ENCODE measurements at places on chromosomes 7 and 10. TPM values are rescaled to one million over a fixed set of nuclear protein-coding genes. Genes with fewer than 3 reads are reported as not detected.

DNA sequence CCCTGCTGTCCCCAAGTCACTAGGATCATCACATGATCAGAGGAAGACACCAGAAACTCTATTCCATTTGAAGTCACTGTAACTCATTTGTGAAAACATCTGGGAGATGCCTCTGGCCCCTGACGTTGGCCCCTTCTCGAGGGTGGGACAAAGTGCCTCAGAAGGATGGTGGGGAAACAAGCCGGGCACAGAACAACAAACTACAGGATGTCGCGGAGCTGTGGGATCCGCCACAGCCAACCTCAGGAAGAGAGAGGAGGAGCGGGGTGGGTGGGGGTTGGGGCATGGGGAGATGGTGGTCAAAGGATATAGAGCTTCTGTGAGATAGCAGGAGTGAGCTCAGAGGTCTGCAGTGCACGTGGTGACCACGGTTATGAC, 265.6 kb upstream of the TCERG1L start:
- no peak for DNase-seq

The PNLIPRP3 gene
- total RNA-seq: 0.13 TPM

DNA sequence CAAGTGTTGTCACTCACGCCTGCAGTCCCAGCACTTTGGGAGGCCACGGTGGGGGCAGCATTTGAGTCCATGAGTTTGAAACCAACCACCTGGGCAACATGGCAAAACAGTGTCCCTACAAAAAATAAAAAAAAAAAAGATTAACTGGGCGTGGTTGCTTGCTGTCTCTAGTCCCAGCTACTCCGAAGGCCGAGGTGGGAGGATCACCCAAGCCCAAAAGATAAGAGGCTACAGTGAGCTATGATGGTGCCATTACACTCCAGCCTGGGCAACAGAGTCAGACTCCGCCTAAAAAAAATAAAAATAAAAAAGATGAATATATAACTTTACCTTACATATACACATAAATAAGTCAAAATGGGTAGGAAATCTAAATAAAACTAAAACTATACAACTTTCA, 2.5 kb upstream of the LMOD2 start:
- no peak for DNase-seq

The HMX3 gene
- not detected for total RNA-seq

DNA sequence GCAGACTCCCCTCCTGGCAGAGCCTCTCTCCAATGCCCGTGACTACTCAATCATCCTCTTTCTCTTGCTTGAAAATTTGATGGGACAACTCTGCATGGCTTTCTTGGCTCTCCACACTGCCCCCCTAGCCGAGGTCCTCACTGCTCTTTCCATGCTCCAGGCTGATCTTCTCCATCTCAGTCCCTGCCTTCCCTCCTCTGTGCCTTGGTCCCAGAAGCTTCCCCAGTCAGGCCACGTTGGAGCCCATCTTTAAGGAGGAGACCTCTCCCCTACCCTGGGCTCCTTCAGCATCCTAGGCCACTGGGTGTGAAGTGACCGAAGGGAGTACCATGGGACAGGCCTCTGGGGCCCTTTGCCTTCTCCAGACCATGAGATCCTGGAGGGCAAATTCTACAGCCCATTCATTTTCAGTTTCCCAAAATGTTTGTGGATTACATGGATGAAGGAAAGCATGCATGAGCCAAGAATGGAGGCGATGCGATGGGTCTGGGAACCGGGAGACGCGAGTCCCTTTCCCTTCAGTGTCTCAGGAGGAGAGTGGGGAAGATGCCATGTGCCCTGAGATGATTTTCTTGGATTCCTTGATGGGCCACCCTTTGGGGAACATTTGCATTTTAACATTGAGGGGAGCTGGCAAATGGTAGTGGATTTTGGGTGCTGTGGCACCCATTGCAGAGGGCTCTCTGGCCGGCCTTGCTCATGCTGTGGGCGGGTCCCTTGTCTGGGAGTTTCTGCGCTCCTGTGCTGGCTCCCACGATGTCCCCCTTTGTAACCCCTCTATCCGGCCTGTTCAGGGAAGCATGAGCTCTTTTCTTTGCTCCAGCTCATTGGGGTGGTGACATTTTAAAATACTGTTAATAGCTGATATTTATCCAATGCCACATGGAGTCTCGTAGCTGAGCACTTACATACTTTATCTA, 376.6 kb downstream of the RPS24 start:
- DNase-seq: no peak

The TMUB1 gene
- 66.3 TPM for total RNA-seq

GRCh38 chr10:126500866-126501265, 112.6 kb upstream of the ADAM12 start:
- peak; percentile 32 for DNase-seq

DNA sequence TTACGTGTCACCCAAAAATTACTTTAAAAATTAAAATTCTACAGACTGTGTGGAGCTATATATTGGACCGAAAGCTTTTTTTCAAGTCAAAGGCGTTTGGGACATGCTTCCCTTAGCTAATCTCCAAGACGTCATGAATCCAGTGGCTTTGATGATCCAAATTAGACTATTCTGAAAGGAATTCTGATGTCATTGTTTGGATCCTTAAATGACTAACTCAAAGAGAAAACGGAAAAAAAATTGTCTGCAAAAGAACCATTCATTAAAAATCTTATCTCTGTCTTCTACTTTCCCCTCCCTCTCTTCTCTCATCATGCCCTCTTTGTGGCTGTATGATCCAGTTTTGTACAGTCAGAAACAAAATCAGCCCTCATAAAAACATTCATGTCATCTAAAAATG, 161.8 kb downstream of the ETV1 start:
- DNase-seq: no peak

DNA sequence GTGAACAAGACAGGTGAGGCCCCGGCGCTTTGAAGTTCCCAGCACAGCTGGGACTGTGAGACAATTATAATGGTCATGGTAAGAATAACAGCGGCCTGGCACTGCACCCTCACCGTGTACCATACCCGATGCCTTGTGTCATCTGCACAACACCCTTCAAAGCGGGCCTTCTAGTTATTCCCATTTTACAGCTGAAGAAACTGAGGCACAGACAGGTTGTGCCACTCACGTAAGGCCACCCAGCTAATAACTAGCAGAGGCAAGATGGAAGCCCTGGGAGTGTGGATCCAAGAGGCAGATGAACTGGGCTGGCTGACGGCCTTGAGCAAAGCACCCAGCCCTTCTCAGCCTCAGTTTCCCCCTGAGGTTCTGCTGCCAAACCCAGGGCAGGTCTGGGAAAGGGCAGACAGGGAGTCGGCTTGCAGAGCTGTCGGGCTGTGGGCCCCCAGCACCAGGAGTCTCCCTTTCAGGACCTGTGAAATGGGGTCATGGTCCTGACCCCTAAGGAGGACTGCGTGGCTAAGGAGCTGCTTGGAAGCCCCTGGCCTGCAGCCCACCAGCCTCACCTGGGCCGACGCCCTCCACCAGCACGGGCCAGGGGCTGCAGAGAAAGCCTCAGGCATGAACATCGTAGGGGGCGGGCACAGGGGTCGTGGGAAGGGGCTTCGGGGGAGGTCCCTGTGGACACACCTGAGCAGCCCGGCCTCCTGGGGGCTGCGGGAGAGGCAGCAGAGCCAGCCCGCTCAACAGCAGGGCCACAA, 15.3 kb upstream of the LFNG start:
- no peak for DNase-seq

DNA sequence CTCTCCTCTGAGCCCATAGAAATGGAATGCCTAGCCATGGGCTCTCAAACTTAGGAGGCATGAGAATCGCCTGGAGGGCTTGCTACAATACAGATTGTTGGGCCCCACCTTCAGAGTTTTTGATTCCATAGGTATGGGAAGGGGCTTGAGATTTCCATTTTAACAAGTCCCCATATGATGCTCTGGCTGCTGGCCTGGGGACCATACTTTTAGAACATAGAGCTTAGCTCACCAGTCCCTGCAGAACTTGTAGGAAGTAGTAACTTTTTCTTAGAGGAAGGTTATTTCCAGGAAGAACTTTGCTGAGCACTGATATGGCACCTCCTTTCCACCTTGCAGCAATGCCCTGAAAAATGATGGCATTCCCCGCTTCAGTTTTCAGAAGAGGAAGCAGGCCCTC, 177.0 kb upstream of the ZMIZ1 start:
- DNase-seq: no peak

GRCh38 chr7:7517754-7518153, 17.9 kb downstream of the COL28A1 start:
- no peak for DNase-seq

The PARP12 gene
- total RNA-seq: 11.7 TPM

The GPNMB gene
- total RNA-seq: 3.9 TPM

- no peak for DNase-seq
Measured at GRCh38 chr10:58453105-58453504, 59.6 kb upstream of the BICC1 start.

The SCART1 gene
- 1.3 TPM for total RNA-seq

The CCDC7 gene
- total RNA-seq: 1.5 TPM

DNA sequence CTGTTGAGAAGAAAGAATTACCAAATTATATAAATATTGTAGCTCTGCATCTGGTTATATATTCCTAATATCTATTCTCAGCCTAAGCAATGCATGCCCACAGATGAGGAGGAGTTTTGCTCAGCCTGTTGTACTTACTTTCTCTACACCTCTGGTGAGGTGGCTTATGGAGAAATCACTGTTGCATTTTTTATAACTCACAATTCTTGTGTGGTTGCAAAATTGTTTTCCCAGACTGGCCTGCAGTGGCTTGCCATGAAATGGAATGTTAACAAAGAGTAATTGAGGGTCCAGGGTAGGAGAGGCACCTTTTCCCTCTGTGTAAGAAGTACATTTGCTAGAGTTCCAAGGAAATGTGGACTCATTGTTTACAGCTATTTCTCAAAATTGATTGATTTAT, 202.0 kb upstream of the SEMA3E start:
- no peak for DNase-seq

DNA sequence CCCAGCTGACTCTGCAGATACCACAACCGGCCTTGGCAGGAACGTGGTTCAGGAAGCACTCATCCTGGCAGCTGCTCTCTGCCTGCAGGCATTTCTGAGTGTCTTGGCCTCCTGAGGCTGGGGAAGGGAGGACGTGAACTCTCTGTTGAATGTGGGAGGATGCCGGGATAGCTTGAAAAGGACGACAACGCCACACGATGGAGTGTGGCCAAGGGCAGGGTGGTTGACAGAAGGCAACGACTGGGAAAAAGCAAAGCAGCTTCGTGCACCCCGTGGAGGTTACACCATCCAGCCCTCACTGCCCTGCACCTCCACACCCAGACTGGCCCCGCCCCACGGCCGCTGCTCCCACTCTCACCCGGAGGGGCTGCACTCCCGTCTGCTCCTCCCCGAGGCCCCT, 466.1 kb upstream of the FOXK1 start:
- peak; percentile 20 for DNase-seq

DNA sequence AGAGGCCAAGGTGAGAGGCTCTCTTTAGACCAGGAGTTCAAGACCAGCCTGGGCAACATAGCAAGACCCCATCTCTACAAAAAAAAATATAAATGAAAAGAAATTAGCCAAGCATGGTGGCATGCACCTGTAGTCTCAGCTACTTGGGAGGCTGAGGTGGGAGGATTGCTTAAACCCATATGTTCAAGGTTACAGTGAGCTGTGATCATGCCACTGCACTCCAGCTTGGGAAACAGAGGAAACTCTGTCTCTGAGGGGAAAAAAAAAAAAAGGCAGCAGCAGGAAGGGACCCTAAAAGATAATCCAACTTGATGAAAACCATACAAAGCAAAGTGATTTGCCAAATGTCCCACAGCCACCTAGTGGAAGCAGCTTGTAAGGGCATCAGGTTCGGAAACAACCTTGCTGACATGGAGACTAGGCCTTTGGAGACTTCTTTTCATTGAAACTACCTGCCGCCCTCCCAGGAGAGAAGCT, 15.6 kb upstream of the PBLD start:
- DNase-seq: peak; percentile 36

DNA sequence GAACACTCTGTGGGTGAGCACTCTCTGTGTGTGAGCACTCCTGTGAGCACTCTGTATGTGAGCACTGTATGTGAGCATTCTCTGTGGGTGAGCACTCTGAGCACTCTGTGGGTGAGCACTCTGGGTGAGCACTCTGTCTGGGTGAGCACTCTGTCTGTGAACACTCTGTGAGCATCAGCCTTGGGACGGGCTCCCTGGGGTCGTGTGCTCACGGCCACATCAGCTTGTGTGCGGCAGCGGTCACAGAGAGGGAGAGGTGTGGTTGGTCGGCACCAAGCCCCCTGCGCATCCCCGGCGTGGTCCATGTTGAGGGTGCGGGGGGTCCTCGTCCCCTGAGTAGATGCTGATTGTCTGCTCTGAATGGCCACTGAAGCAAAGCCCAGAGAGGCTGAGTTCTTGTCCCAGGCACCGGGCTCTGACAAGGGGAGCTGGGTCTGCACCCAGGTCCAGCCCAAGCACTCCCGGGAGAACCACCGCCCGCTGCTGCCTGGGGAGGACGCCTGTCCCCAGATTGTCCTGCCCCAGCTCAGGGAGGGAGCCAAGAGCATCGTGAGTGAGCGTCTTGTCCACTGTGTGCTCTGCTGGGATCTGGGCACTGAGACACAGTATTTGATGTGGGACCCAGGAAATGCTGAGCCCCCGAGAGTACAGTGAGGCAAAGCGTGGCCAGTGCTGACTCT, 143.7 kb downstream of the DNAJB6 start:
- no peak for DNase-seq

DNA sequence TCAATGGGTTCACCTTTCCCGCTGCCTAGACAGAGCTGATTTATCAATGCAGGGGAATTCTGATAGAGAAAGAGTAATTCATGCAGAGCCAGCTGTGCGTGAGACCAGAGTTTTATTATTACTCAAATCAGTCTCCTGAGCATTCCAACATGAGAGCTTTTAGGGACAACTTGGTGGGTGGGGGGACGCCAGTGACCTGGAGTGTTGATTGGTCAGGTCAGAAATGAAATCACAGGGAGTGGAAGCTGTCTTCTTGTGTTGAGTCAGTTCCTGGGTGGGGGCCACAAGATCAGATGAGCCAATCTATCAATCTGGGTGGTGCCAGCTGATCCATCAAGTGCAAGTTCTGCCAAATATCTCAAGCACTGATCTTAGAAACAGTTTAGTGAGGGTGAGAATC, 99.0 kb upstream of the CAV2 start:
- DNase-seq: no peak

DNA sequence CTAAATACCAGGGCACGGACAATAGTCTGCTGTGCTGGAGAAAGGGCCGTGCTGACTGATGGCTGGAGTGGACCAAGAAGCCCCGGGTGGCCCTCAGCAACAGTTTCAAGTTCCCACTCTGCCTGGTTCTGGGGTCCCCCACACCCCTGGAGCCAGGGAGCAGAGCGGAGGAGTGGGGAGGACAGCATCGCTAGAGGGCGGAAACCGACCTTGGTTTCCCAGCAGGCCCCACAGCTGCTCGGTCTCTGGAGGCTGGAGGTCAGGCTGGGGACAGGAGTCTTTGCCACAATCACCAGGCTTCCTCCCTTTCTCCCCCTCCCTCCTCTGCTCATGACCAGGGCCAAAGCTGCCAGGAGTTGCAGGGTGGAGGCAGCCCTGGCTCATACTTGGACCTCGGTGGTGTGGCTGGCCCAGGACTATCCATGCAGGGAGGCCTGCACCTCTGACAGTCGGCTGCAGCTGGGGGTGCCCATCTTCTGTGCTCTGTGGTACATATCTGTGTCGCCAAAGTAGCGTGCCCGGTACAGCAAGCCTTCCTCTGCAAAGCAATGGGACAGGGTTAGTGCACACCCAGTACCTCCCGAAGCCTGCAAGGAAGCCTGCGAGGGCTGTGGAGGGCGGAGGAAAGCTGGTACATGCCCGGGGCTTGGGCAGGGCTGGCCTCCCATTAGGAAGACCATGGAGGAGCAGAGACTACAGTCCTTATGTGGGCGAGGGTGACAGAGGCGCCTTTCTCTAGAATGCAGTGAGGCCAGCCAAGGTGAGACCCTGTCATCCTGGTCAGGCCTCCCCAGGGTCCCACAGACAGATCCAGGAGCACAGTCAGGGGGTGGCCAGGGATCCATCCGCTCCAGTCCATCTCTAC, 19.1 kb downstream of the DNAJB12 start:
- peak; percentile 66 for DNase-seq

The FGFR2 gene
- total RNA-seq: not detected

The FBXL13 gene
- 0.56 TPM for total RNA-seq

The EBF3 gene
- not detected for total RNA-seq
